Stimulated activated CD4-positive, alpha-beta T cell treated with anti-CD3 and anti-CD28 coated beads, Interleukin-1b, Interleukin-23, amount 100 ng/mL, for 1 hour (primary cell): ENCODE measurements at places on chromosomes 3 and 15.

- DNase-seq, result no peak
These were observed 251.0 kb upstream of the TLE3 start for GRCh38 chr15:70348581-70349344.

GRCh38 chr15:25374143-25374542 is 64.7 kb downstream of the UBE3A start:
- DNase-seq, result no peak

- DNase-seq, result no peak
These were observed 57.2 kb downstream of the USP13 start for GRCh38 chr3:179710079-179710478.

- no peak for DNase-seq
These were observed 29.0 kb upstream of the NR2E3 start for GRCh38 chr15:71781179-71781964.

DNA sequence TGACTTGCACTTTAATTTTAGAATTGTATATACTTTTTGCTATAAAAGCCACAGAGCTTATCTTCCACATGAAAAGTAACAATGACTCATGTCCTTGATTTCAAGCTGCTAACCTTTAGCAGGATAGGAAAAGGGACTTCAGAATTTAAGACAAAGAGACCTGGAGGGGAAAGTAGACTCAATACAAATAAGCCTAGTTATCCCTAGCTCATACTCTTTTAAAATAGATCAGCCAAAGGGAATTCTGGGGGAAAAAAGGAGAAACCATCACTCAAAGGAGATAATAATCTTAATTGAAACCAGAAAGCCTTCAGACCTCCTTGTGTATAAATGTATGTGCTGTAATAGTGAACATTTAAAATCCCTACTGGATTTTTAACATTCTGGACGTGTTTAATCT is 930.3 kb downstream of the NTRK3 start:
- no peak for DNase-seq

- DNase-seq, result no peak
These were observed 69.9 kb downstream of the EPHB3 start for GRCh38 chr3:184631472-184631861.

DNA sequence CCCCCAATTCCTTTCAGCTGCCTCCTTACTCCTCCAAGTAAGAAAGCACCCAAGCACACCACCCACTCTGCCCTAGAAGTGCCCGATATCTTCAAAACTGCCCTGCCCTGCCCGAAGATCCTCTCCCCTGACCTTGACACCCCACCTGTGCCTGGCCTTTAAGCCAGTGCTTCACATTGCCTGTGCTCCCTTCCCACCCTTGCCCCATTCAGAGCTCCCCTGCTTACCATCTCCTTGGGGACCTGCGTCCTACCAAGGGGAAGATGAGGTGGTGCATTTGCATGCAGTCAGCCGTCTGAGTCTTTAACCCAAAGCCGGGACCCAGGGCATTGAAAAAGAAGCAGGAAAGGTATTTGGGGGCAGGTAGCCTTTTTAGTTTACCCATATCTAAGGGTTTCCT is 73.5 kb upstream of the SLCO3A1 start:
- no peak for DNase-seq

GRCh38 chr15:60394689-60395097 is 3.1 kb downstream of the ANXA2 start:
- DNase-seq, result no peak

GRCh38 chr15:52054381-52054780 is 35.4 kb downstream of the MAPK6 start:
- no peak for DNase-seq

GRCh38 chr3:132504375-132504933 is 87.2 kb downstream of the DNAJC13 start:
- no peak for DNase-seq

GRCh38 chr3:193822492-193823212 is 229.6 kb downstream of the OPA1 start:
- DNase-seq, result no peak

GRCh38 chr3:71127052-71127831 is 456.3 kb downstream of the FOXP1 start:
- DNase-seq, result peak; percentile 12

- no peak for DNase-seq
These were observed 329.1 kb downstream of the VPS13C start for GRCh38 chr15:61731099-61731498.

- DNase-seq, result no peak
These were observed 61.5 kb downstream of the OSBPL10 start for GRCh38 chr3:31919528-31919927.

- no peak for DNase-seq
These were observed 32.1 kb upstream of the TJP1 start for GRCh38 chr15:29854413-29854812.

- no peak for DNase-seq
These were observed 15.2 kb downstream of the GABRA5 start for GRCh38 chr15:26882112-26882511.

DNA sequence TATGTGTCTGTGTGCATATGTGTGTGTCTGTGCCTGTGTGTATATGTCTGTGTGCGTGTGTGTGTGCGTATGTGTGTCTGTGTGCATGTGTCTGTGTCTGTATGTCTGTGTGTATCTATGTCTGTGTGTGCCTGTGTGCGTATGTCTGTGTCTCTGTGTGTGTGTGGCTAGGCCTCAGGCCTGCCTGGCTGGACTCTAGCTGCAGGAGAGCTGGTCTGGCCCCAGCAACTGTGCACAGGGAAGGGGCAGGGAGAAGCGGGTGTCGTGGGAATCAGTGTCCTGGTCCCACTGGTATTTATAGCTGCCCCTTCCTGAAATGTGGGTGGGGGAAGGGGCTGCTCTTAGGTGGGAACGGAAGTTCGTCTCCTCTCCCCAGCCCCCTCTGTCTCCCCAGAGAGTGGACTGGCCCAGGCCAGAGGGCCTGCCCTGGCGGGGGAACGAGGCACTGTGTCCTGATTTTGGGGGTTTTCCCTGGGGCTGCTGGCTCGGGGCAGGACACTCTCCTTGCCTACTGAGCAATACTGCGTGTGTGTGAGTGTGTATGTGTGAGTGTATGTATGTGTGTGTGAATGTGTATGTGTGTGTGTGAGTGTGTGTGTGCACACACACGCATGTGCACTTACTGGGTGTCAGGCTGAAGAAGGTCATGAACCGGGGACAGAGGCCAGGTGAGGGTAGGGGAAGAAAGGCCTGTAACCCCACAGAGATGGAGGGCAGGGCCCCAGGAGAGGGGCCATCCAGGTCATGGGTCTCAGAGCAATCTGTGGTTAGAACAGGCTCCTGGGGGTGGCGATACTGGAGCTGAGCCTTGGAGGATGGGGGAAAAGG is 6.6 kb downstream of the CSPG4 start:
- DNase-seq, result no peak

DNA sequence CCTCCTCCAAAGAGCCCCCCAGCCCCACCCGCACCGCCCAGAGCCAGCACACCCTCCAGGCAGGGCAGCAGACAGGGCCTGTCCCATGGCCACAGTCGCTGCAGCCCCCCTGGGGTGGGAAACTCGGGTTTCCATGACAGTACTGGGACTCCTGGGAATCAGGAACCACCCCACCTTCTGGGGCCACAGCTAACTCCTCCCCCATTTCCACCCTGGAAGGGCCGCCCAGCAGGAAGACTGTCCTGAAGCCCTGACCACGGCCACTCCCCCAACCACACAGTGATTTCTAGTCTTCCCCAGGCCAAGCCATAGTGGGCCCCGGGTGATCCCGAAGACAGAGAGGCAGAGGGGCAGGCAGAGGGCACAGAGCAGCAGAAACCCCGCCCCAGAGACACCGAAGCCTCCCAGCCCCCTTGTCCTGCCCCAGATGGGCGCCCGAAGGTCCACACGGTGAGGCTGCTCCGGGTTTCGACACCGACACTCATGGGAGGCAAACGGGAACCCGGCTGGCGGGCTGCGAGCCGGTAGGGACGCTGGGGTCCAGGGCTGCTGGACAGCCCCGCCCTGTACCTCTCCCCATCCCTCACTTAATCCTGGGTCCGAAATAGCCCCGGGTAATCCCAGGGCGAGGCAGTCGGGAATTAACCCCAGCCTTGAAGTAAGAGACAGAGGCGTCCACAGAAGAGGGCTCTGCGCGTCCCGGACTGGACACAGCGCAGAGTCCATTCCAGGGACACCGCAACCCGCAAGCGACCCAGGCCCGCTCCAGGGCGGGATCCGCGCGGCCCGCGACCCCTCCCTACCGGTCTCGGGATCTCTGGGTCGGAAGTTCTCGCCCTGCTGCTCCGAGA is 138.4 kb downstream of the NUP210 start:
- DNase-seq, result no peak

DNA sequence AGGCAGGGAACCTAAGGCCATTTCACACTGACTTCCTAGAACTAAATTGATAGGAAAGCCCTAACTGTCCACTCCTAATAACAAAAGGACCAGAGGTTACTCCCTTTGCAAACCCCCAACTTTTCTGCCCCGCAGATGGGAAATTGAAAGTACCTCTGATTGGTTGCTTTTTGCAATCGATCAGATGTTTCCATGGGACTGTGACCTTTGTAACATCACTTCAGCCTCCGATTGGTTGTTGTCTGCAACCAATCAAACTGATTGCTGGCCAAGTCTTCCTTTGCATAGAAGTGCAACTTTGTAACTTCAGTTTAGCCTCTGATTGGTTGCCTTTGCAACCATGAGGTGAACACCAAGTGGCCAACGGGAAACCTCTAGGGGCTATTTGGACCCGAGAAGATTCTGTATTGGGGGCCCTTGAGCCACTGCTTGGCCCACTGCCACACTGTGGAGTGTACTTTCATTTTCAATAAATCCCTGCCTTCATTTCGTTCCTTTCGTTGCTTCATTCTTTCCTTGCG is 11.3 kb upstream of the KNL1 start:
- no peak for DNase-seq

- no peak for DNase-seq
These were observed 128.4 kb upstream of the TMC3 start for GRCh38 chr15:81502439-81502838.

DNA sequence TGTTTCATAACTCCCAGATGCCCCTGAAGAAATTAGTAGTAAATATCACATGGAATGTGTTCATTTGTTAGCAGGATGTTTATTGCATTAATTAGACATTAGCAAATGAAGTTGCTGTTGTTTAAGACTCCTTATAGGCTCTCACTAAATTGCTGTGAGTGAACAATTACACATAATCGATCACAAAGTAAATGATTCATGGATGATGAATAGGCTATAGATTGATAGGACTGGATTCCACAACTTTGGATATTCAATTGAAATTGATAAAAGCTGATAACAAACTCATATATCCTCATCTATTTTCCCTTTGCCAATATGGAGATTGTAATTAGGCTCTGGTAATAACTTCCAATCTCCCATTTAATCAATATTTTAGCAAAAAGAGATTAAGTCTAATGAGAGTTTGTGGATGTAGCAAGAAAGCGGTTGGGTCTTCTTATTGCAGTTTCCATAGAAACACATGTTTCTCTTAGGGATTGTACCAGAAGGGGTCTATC is 555.5 kb downstream of the ROBO2 start:
- no peak for DNase-seq

GRCh38 chr3:58577269-58577821 is at the start of gene FAM107A:
FAM107A (minus strand) TSS chr3:58577391; CDS start chr3:58569860, 7,531 bp downstream.
- no peak for DNase-seq

DNA sequence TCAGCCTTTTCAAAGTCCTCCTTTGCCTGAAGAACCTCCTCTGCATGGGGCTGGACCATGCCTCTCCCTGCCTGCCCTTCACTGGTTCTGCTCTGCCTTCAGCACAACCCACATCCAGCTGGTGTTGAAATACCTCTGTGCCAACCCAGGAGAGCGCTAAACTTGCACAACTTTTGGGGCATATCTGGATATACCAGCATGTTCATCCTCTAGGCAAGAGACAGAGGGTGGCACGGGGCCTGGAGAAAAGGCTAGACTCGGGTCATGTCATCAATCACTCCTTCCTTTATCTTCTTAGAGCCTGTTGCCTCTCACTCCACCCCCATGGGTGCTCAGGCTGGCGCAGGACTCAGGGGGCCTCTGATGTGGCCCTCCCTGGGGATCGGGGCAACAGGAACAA is 4.8 kb downstream of the SEMA4B start:
- no peak for DNase-seq

DNA sequence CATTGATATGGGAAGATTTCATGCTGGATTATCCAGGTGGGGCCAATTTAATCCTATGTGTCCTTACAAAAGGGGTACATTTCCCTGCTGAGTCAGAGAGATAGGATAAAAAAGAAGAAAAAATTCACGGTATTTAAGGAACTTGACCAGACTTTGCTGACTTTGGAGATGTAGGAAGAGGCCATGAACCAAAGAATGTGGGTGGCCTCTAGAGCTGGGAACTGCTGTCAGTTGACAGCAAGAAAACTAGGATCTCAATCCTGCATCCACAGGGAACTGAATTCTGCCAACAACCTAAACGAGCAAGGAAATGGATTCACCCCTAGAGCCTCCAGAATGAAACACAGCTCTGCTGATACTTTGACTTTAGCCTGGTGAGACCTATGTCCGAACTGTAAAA is 148.1 kb upstream of the SLC24A5 start:
- no peak for DNase-seq

DNA sequence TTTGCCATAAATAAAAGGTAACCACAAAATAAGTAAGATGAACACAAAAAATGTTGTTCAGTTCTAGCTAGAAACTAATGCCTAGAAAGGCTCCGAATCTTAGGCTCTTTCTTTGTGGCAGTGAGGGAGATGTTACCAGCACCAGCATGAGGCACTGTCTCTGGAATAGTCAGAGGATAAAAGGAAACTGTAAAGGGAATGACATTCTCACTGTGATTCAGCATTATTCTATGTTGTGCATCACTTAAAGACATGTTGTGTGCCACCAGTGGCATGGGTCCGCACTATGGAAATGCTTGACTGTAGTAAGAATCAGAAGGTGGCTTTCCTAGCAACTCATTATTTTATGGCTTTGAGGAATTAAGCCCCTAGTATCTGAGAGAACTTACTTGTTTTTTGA is 70.8 kb downstream of the SEC22A start:
- DNase-seq, result no peak

GRCh38 chr15:90013503-90013937 is 12.4 kb downstream of the ZNF710 start:
- no peak for DNase-seq

- no peak for DNase-seq
These were observed 9.4 kb upstream of the C15orf39 start for GRCh38 chr15:75192307-75192706.

DNA sequence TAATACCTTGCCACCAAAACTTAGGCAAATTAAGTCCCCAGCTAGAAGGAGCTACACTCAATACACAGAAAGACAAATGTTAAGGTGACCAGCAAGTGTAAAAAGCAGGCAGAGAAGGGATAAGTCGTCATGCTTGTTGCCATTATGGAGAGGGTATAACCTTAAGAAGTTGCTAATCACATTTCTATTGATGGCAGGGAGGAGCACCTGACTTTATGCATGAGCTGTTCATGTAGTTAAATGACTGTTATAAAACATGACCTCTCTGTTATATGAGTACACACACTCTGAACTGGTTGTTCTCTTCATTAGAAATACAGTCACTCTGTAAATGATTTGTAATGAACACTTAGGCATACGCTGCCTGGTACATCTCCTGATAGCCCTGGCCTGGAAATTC is 6.6 kb upstream of the CCNL1 start:
- no peak for DNase-seq

DNA sequence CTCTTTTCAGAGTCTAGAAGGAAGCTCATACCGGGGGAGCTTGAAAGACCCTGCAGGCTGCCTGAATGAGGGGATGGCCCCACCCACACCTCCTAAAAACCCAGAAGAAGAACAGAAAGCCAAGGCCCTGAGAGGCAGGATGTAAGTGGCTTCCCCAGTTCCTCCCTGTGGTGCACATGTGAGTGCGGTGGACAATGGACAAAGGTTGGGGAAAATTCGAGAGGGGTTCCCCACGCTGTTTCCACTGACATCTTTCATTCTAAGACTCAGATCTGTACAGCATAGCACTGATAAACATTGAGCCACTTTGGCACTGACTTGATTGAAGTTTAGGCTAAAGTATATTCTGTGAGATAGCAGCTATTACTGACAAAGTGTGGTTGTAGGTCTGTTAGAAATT is 79.5 kb upstream of the UMPS start:
- DNase-seq, result no peak
